NCI-H146 (cell line): ENCODE measurements at places on chromosomes 12 and 14.

DNA sequence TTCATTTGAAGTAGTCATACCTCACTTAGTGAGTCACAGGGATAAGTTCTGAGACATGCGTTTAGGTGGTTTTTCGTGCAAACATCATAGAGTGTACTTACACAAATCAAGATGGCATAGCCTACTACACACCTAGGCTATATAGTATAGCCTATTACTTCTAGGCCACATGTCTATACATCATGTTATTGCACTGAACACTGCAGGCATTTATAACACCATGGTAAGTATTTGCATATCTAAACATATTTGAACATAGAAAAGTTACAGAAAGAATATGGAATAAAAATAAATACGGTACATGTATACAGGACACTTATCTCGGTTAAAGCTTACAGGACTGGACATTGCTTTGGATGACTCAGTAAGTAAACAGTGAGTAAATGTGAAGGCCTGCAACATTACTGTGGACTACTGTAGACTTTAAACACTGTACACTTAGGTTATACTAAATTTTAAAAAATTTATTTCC is 670.6 kb downstream of the SLC16A7 start:
- DNase-seq, result no peak

- DNase-seq, result no peak
These were observed 17.9 kb upstream of the RAB35 start for GRCh38 chr12:120134307-120134980.

DNA sequence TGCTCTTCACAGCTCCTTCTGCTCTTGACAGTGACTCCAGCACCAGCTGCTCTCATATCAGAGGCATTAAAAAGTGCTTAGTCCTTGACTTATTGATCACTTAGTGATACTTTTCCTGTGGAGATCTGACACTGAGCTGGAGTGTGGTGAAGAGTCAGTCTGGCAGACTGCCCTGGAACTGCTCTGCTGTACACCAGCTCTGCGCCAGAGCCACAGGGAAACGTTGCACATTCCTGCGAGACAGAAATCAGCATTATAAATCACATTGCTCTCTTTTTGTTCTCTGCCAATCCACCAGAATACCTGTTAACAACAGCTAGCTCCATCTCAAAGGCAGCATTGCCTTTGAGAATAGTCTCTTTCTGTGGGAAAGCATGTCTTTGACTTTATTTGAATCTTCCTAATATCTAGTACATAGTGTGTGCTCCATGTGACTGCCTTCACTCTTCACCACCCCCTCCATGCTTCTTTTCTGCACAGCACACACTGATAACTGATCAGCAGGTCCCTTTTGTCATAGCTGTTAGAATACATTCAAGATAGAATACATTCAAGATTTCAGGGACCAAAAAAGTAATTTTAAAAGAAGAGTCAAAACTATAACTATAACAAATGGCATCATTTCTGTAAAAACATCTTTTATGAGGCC is 48.2 kb upstream of the VSX2 start:
- DNase-seq, result no peak

GRCh38 chr14:65335411-65335947 is 77.1 kb upstream of the FUT8 start:
- no peak for DNase-seq

GRCh38 chr14:93090826-93091555 is 24.7 kb downstream of the ITPK1 start:
- DNase-seq, result no peak

DNA sequence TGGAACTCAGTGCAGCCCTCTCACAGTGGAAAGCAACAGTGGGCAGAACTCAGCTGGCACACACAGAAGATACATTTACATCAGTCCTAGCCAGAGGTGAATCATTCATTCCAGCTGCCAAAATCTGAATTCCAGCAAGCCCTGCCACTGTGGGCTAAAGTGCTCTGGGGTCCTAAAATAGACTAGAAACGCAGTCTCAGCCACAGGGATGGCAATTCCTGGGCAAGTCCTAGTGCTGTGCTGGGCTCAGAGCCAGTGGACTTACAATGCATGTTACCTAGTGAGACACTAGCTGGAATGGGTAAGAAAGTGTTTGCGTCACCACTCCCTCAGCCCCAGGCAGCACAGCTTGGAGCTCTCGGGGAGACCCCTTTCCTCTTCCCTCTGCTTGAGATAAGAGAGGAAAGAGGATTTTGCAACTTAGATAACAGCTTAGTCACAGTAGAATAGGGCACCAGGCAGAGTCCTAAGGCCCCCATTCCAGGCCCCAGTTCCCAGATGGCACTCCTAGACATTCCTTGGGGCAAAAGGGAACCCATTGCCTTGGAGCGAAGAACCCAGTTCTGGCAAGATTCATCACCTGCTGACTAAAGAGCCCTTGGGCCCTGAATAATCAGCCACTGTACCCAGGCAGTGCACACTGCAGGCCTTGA is 592.9 kb downstream of the FSCB start:
- DNase-seq, result no peak

GRCh38 chr12:10901427-10901826 is 7.9 kb downstream of the TAS2R13 start:
- no peak for DNase-seq

- DNase-seq, result no peak
These were observed 717 bp downstream of the UBC start for GRCh38 chr12:124913474-124914391.

- no peak for DNase-seq
These were observed 36.7 kb downstream of the FLRT2 start for GRCh38 chr14:85566603-85567002.

GRCh38 chr12:92759634-92760268 is 57.0 kb downstream of the PLEKHG7 start:
- no peak for DNase-seq

GRCh38 chr12:90211017-90211416 is 502.4 kb upstream of the ATP2B1 start:
- no peak for DNase-seq

DNA sequence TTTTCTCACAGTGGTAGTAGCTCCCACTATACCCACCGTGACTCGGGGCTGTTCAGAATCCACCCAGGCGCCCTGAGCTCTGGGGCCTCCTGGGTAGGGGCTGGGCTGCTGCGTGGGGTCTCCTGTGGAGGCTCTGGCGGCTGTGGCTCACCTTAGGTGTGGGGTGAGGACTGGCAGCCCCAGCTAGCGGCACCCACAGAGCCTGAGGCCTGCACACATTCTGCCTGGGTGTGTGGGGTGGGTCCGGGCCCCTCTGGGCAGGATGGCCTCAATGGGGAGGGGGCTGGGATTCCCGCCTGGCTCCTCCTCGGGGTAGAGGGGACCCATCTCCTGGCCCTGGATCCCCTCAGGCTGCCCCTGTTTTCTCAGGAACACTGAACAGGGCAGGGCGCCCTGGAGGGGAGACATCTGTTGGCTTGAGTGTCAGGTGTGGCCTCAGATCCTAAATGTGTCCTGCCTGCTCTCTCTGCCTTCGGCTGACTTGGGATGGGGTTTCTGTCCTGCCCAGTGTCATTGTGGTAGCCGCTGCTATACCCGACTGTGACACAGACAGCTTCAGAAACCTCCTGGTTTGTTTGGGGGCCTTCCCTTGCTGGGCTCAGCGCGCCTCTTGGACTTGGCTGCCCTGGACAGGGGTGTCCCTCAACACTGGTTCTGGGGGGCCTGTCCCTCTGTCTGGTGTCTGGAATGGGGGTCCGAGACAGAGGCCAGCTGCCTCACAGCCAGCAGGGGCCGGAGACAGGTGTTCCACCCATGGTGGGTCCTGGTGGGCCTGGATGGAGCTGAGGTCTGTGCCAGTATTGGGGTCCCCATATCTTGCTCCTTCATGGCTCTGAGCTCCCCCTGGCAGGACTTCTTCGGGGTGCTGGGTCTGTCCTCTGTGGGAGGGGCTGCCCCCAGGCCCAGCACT is 354.9 kb downstream of the TMEM121 start:
- DNase-seq, result no peak

DNA sequence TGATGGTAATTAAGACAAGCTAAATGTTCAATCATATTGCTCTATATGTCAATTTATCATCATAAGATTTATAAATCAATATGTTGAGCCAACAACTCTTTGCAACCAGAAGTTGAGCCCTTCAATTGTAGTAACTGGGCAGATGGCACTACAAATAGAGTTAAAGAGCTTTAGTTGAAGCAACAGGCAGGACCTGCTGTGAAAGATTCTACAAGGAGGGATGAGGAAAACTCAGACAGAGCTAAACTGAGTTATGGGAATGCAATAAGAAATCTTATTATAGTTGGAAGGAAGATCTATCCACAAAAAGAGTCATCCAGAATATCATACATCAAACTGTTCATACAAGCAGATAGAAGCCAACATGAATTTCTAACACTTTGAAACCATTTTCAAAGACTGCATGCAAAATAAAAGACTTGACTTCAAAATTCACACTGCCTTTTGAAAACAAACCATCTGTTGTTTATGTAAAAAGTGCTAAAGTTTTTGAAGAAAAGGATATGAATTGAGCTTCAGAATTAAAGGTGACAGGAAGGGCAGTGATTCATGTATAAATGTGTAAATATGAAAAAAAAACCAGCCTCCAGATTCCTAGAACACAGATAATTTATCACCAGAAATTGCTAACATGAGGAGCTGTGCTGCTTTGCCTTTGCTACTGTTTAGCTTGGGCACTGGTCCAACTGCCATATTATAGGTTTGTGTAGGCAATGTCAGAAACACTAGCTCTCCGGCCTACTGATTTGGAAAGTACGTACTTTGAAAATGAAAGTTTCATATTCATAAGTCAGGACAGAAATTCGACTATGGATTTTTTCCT is 133.2 kb downstream of the SLC35F4 start:
- no peak for DNase-seq
